Mesothelial cell of epicardium (in vitro differentiated cells): ENCODE measurements at places on chromosomes 4 and X.

- no peak for DNase-seq
- no peaks in the 10 kb centered on the region for H3K36me3 ChIP-seq
- H3K27me3 ChIP-seq: peaks cover 3% of the 10 kb centered on the region
- H3K4me3 ChIP-seq: no peak overlapping the region
- no peak overlapping the region for H3K27ac ChIP-seq
Observed at GRCh38 chr4:80540785-80541469, 205.4 kb downstream of the CFAP299 start.

- no peak for DNase-seq
- H3K36me3 ChIP-seq: peaks cover 11% of the 10 kb centered on the region
- no peak overlapping the region for H3K4me3 ChIP-seq
- peaks cover 4% of the 10 kb centered on the region for H3K4me1 ChIP-seq
- H3K27ac ChIP-seq: no peak overlapping the region
- no peaks in the 10 kb centered on the region for H3K27me3 ChIP-seq
Observed at GRCh38 chr4:16066586-16067128, 17.2 kb downstream of the PROM1 start.

GRCh38 chr4:81758574-81759264 is 287.0 kb upstream of the RASGEF1B start:
- H3K36me3 ChIP-seq: no peaks in the 10 kb centered on the region
- no peak overlapping the region for H3K4me3 ChIP-seq
- H3K27ac ChIP-seq: no peak overlapping the region
- H3K27me3 ChIP-seq: no peaks in the 10 kb centered on the region

GRCh38 chr4:26273616-26273980 is 47.2 kb upstream of the RBPJ start:
- no peak overlapping the region for H3K27ac ChIP-seq
- no peak for DNase-seq
- H3K4me1 ChIP-seq: peaks cover 4% of the 10 kb centered on the region
- H3K36me3 ChIP-seq: no peaks in the 10 kb centered on the region
- H3K27me3 ChIP-seq: no peaks in the 10 kb centered on the region
